Choroid plexus epithelial cell (primary cell): ENCODE measurements at places on chromosomes 1 and 21.

GRCh38 chr1:104132382-104132973 is 382.8 kb downstream of the AMY1C start:
- DNase-seq, result peak; percentile 11

DNA sequence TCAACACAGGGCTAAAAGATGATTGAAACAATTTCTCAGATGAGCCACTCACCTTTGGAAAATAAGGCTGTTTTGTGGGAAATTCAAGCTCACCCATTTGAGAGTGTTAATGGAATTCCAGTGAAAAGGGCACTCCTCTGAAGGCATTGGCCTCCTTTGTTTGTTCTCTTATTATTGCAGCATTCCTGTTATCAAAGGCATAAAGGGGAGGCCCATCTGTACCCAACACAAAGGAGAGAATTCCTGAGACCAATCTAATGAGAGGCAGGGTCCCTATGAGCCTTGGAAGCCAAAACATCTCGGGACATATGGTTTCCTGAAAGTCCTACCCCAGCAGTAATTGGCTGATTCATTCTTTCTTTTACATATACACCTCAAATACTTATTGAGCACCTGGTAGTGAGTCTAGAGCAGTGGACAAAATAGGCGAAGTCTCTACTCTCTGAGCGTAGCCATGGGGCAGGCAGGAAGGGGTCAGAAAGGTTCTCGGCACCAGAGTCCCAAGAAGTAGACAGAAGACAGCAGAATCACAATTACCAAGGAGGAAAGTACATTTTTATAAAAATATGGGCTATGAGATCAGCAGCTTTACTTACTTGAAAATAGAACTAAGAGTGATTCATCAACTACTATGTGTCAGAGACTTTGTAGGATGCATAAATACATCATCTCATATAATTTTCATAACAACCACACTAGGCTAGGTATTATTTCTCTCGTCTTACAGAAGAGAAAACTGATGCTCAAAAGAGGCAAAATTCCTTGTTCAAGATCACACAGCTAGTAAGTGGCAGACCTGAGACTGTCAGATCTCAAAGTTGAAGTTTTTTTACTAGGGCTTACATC is 218.7 kb downstream of the DAB1 start:
- no peak for DNase-seq

DNA sequence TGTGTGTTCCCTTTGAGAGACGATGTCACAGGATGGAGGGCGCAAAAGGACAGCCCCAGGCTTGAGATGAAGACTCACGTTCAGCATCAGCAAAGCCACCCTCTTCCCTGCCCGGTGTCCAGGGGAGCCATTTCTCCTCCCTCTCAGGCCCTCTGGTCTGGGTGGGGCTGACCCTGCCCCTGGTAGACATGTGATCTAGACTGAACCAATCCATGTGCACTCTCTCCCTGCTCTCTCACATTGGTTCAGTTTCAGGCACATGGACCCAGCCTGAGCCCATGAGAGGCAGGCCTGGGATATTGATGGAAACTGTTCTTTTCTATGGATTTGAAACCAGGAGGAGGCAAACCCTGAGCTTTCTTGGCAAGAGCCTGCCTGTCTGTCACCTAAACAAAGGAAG is 115.6 kb upstream of the IGSF21 start:
- DNase-seq, result no peak

DNA sequence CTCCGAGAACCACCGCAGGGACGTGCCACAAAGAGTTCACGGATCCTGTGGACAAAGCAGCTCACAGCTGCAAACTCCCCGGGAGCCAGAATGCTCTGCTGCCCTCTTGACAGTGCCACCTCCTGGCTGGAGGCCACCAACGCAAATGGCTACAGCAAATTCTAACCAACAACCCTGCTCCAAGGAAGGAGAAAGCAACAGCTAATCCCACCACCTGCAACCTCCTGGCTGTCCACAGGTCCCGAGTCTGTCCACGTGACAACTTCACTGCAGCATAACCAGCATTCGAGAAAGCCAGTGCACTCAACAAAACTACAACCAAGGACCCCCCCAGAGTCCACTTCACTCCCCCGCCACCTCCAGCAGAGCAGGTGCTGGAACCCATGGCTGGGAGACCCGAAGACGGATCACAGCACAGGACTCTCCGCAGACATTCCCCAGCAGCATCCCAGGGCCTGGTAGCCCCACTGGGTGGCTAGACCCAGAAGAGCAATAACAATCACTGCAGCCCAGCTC is 17.3 kb downstream of the POFUT2 start:
- DNase-seq, result peak; percentile 40

DNA sequence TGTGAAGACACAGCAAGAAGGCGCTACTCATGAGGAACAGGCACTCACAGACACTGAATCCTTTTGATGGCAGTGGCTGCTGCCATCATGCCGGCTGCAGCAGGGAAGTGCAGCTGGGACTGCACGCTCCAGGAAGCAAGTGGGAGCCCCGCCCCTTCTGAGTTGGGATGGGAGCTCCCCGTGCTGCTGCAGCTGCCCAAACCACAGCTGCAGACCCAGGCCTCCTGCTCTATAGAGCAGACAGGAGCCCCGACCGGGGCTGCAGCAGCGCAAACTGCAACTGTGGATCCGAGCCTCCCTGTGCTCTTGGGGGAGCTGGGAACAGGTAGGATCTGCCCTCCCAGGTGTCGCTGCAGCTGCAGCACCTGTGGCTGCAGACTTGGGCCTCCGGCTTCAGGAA is 65.2 kb upstream of the MARK1 start:
- no peak for DNase-seq

DNA sequence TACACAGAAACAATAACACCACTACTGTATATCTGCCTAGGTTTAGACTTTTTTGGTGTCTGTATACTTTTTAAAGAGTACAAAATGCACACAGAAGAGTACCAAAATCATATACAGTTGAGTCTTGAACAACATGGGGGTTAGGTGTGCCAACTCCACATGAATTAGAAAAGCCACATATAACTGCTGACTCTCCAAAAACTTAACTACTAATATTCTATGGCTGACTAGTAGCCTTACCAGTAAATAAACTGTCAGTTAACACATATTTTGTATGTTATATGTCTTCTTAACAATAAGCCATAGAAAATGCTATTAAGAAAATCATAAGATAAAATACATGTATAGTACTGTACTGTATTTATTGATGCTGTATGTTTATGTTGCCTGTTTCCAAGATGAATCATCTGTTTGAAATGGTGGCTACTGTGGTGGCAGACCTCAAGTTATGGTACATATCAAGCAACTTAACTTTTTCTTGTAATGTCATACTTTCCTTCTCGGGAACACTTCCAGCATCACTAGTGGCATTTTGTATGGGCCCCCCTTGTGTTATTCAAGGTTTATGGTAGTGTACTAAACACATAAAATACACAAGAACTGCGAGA is 71.2 kb downstream of the LHX4 start:
- peak; percentile 49 for DNase-seq

DNA sequence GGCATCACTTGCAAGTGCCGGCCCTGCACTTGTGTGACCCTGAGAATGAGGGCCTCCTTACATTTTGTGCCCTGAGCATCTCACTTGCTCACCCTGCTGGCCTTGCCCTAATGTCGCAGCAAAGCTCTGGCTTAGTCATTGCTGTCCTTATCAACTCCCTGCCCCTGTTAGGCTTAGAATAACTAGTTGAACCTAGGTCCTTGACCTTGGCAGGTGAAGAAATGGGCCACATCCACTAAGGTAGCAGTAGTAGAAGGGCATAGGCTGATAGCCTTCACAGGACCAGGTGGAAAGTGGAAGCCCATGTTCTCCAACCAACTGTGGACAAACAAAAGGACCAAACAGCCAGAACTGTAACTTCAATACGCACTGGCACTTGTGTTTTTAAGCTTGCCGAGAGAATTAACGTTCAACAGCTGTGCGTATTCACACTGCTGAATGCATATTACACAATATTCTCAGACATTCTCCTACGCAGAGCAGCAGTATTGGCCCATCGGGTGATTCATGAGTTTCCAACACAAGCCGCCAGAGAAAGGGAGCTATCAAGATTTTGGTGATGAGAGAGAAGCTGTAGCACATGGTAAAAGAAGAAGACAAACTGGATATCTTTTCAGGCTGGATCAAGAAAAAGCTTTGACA is 27.7 kb upstream of the PTGFRN start:
- DNase-seq, result peak; percentile 88

DNA sequence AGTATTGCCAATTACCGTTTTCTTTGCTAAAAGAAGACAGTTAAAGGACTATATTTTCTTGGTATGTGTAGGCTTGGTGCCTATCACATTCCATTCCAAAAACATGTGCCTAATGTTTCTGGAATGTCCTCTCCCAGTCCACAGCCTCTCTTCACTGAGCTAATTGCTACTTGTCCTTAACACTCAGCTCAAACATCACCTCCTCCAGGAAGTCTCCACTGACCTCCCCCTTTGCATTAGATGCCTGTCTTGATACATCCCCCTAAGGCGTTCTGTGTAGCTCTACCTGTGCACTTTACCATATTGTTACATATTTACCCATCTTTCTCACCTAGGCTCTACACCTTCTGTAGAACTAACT is 195.6 kb upstream of the CAMK1G start:
- peak; percentile 55 for DNase-seq

DNA sequence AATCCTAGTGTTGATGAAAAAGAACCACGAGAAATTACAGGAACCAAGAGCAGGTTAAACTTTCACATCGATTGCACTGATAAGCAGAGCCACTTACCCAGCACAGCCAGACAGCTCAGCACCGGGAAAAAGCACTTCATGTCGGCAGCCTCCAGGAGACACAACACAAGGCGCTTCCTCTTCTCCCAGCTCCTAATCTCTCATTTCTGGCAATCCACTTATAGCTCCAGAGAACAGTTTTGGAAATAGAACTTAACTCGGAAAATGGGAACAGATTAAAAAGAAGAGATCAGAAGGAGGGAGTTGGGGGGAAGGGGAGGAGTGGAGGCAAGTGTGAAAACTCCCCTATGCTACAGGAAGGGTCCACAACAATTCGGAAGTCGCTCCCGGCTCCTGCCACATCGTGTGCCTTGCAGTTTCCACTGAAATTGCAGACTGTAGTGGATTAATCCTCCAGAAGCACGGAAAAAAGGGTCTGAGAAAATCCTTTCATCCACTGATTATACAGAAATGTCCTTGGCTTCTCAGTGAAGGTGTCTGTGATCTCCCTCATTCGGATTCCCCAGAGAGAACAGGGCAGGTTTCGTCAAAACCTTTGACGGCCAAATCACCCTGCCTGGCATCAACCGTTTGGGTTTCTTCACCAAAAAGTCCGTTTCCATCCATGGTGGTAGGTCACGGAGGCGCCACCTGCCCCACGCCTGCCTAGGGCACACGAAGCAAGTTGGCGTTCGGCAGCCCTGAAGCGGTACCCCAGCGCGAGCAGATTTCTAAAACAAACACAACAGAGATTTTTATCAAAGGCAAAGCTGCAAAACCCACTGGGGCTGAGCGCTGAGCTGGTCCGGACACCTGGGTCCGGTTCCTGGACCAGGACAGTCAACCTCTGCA is 1.1 kb downstream of the IGSF3 start:
- peak; percentile 10 for DNase-seq

GRCh38 chr1:199067483-199067882 is 428.6 kb downstream of the PTPRC start:
- DNase-seq, result no peak

- no peak for DNase-seq
Observed at GRCh38 chr1:185808631-185809030, 74.4 kb downstream of the HMCN1 start.

DNA sequence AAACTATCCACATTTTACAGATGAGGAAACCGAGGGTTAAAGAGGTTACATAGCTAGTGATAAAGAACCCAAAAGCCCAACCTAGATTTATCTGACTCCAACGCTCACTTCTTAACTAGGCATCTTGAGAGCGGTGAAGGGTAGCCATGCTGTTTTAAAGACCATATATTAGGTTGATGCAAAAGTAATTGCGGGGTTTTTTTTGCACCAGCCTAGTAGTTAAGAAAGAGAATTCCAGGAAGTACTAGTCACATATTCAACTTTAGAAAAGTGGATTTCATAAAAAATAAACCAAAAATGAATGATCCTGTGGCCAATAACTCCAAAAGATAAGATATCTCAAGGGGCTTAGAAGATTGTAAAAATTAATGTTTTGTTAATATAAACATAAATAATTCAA is 162.1 kb downstream of the GLUL start:
- DNase-seq, result no peak

DNA sequence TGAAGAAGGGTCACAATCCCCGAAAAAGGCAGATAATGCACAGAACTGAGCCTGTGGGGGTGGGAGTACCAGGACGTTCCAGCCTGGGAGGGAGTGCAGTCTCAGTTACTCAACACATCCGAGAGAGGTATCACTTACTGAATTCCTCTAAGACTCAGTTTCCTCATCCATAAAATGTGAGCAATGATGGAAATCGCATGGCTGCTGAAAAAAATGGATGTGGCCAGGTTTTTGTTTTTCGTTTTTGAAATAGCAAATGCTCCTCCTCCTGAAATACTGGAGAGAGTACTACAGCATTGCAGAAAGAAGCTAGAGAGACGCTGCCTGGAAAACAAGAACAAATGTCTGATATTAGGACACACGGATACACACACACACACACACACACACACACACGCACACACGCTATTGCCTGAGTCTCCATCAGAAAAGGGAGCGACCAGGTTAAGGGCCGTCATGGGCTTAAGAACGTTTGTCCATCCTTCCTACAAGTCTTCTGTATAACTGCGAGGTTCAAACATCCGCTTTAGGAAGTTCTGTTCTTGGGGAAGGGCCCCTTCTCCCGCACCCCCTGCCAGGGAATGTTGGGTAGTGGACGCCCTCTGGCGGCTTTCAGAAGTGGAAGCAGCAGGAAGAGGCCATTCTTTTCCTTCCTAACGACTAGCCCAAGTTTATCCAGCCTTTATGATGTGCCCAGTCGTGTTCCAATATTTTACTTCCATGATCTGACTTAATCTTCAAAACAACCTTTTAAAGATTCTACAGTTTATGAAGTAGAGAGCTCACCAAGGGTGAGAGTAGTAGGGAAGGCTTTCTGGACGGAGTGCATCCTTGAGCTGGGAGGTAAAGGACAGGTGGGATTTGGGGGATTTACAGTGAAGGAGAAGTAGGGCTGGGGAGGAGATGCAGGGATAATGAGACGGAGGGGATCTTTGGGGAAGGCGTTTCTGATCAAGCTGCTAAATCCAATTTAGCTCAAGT is 699 bp upstream of the NES start:
- DNase-seq, result peak; percentile 90

GRCh38 chr1:8202182-8202905 is 115.6 kb upstream of the SLC45A1 start:
- DNase-seq, result peak; percentile 90

- DNase-seq, result peak; percentile 85
Observed at GRCh38 chr1:9280015-9280860, 12.5 kb upstream of the SPSB1 start.

- DNase-seq, result no peak
Observed at GRCh38 chr1:33928251-33928650, 64.4 kb downstream of the HMGB4 start.

GRCh38 chr1:91541918-91542533 is 41.4 kb downstream of the CDC7 start:
- no peak for DNase-seq

DNA sequence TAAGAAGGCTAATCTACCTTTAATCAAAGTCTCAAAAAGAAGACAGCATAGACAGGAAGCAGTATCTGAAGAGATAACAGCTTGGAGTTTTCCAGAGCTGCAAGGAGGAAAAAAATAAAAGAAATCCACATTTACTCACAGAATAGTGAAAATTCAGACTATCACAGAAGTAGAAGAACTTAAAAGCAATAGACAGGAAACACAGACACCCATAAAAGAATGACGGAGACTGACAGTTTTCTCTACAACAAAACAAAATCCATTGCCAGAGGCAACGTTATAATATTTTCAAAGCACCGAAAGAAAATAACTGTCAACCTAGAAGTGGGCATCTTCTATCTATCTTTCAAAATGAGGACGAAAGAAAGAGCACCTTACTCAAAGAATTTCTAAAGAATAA is 104.4 kb downstream of the DMRTB1 start:
- DNase-seq, result no peak
